ENCODE measurements at places on chromosomes 5 and 9. TPM values are rescaled to one million over a fixed set of nuclear protein-coding genes. Genes with fewer than 3 reads are reported as not detected.

Gene ERBIN
- total RNA-seq: 22.1 TPM

Gene NRARP
- total RNA-seq: 3.6 TPM

Gene IFNK
- not detected for total RNA-seq

Gene PLAC8L1
- not detected for total RNA-seq
